ENCODE measurements at places on chromosomes 2 and 18.

DNA sequence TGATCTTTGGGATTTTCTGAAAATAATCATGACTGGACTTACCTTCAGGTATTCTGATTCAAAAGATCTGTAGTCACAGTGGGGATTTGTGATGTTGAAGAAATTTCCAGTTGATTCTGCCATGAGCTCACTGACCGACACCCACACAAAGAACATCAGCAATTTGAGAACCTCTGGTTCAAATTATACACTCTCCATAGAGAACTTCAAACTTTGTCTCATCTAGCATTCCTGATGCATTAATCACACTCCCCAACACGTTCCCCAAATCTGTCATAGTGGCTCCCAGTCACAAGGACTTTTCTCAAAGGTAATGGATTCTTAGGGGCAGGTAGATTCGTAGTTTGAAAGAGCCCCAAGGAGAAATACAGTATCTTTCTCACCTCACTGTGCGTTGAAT, 584.3 kb downstream of the FBXO15 start:
- DNase-seq, result peak; percentile 77

GRCh38 chr2:173752152-173752551, 213.0 kb downstream of the SP3 start:
- peak; percentile 15 for DNase-seq

DNA sequence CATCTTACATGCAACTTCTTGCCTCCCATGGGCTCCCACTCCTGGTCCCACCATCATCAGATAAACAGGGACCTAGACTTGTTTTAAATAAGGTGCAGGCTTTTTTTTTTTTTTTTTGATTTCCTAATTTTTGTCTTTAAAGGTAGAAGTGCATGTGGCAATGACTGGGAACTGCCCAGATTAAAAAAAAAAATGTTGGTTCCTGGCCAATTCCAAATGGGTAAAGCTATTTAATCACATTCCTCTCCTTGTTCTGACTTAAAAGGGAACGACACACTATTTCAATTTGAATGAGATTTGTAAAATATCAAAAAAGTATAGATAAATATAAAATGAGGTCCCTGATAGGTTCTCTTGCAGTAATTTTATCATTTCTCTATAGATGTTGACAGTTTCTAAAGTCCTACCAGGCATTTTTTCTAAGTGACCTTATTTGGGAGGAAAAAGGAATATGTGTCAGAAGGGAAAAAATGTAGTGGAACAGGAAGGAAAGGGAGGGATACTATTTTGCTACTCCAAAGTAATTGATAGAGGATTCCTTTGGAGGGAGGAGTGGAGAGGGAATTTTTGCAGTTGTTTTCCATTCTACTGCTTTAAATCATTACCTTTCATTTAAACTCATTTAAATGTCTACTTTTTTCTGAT, 43.3 kb downstream of the DDX1 start:
- DNase-seq, result peak; percentile 34

DNA sequence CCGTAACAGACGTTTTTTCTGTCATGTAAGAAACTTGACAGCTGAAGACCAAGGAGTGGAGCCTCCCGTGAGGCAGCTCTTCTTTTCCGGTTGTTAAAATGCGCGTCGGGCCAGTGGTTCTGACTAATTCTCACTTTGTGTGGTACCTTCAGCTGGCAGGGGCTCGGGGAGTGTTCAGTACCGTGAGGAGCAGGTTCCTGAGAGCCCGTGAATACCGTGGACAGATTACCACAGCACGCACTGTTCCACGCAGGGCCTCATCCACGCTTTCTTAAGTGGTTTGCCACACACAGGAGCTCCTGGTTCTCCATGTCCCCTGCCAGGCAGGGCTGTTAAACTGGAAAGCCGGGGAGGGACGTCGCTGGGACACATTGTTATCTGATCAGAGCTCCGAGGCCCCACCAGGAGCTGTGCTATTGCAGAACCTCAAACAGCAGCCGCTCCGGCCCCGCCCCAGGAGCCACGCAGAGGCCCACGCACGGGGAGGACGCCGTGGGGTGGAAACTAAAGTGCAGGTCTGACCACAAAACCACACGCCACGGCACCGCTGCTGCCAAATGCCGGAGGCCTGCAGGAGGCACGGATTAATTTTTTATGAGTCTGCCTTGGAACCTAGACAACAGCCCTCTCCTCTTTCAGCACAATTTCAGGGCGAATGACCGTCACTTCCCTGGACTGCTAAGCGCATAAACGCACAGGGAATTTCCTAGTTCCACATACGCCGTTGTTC, 43.3 kb downstream of the NFATC1 start:
- peak; percentile 75 for DNase-seq

DNA sequence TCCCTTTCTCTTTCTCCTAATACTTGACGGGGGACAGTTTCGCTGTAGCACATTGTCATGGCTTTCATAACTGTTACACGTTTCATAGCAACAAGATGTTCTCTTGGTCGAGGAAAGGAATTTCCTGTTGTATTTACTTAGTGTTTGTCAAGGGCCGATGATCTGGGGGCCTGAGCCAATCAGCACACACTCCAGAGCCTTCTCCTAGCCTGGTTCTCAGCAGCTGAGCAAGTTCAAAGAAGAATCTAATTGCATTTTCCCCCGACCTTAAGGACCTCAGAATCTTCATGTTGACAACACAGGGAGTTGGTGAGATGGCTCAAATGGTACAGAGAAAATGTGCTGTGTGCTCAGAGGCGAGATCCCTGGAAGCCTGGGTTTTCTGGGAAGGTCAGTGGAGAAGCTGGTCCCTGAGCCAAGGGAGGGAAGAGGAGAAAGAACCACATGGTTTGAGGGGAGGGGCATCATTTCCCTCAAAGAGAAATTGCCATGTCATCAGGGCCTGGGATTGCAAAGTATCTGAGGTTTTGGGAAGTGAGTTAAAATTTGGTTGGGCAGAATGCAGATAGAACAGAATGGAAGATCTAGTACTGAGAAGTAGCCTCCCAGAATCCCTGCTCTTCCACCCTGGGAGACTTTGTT, 76.9 kb upstream of the AGAP1 start:
- DNase-seq, result peak; percentile 50

DNA sequence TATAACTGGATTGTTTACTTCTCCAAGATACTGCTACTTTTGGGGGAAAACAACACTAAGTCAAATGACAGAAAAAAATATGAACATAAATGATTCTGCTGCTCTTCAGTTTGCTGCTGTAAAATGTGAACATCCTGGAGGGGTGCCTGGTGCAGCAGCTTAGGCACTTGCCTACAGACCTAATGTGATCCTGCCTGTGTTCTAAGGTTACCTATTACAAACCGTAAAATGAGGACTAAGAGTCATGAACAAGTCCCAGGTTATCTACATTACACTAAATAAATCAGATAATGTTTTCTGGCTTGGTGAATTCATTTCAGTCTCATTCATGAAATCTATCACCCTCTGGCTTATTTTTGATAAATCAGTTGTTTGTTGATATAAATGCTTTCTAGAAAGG, 38.4 kb upstream of the ERCC3 start:
- DNase-seq, result no peak

- no peak for DNase-seq
Observed at GRCh38 chr2:69624131-69624530, 19.4 kb downstream of the AAK1 start.

- DNase-seq, result no peak
Observed at GRCh38 chr2:160399880-160400279, 93.7 kb downstream of the RBMS1 start.

GRCh38 chr2:8438476-8438875, 243.4 kb upstream of the ID2 start:
- DNase-seq, result no peak

DNA sequence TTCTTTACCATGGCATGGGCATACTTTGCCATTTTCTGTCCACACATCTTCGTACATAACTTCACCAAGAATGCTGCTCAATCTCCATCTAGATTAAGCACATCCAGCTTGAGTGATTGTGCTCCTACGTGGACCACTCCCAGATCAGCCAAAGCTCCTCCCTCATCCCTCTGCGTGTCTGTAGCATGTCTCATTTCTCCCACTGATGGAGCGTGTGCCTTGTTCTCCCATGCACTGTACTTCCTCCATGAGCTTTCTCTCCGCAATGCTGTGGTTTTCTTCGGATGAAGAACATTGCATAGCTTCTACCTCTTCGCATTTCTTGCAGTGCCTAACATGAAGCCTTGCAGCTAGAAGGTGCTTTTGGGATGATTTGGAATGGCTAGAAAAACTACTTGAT, 13.5 kb downstream of the CCL20 start:
- no peak for DNase-seq

DNA sequence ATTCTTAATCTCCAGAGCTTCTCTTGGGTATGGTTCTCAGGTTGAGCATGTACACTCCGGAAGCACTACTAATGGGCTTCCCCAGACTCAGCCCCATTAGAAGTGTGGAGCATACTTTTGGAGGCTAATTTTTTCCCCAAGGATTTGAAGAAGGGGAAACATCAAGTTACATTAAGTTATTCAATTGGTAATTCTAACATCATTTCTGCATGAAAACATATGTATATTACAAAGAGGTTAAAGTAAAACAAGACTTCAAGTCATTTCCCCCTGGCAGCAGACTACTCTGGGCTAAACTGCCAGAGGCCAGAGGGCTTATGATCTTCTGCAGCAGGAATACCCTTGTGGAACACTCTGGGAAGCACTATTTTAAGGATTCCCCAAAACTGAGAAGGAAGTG, 227.7 kb upstream of the STK17B start:
- no peak for DNase-seq

DNA sequence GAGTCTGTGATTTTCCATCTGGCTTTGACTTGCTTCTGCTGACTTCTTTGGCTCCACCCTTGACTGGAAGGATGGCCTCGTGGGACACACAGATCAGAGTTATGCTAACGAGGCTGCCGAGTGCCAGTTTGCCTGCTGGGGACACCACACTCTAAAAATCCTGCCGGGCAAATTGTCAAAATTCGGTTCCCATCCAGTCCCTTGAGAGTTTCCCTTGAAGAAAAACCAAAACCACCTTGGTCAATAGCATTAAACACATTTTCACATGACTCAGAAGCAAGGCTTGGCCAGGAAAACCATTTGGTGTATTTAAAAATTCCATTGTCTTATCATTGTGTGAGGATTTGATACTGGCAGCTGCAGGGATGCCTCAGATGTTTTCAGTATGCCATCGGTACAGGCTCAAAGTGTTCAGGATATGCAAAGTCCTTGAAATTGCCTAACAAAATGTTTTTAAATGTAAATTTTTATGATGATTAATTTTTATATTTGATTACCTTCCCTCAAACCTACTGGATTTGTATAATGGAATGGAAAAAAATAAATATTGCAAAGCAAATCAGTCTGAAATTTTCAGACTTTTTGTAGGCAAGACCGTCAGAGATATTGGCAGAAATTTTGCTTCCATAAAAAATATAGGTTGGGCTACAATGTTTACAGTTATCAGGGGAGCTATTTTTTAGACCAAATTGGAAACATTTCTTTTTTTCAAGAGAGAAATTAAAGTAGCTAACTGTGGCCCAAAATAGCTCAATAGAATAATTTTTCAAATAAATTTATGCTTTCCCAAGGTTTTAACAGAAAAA, 41.6 kb downstream of the KCNE4 start:
- peak; percentile 95 for DNase-seq

GRCh38 chr2:137689549-137689948, 274.7 kb upstream of the HNMT start:
- DNase-seq, result no peak

- DNase-seq, result no peak
Observed at GRCh38 chr2:30770816-30771576, 36.2 kb downstream of the CAPN13 start.

DNA sequence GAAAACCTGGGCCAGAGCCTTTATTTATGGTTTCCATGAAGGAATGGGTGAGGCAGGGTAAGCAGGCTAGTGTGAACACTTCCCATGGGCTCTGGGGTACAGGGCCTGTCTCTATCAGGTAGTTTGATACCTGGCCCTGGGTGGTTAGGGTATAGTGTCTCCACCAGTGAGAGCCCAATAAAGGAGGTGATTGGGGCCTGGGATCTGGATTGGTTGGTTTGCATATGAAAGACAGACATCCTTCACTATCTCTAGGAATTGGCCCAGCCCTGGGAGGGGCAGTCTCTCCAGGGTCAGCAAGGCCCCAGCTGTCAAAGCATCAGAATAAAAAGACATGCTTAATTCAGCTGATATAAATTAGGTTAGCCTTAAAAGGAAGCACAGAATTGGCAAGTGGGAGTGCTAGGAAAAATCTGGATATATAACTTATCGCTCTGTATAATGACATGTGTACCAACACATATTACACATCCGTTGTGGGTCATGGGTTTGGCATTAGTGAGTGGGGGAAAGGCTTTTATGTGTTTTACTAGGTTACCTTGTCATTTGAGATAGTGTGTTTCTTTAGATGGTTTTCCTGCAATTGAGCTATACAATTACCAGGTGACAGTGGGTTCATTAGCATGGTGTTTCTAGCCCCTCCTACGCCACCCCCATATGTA, 18.5 kb upstream of the TMEM178A start:
- no peak for DNase-seq

DNA sequence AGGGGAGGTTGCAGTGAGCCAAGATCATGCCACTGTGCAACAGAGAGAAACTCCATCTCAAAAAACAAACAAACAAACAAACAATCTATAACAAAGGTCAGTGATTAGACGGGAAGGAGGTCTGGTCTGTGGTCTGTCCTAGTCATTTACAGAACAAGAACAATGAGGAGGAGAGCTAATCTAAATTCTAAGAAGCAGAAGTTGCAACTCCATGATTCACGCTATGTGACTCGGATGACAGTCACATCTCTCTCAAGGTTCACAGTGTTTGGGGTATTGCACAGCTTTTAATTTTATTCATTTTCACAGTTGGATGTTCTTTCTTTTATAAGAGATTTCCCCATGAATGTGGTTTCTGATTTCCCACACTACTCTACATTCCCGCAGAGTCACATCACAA, 218.7 kb upstream of the PIEZO2 start:
- DNase-seq, result peak; percentile 3

DNA sequence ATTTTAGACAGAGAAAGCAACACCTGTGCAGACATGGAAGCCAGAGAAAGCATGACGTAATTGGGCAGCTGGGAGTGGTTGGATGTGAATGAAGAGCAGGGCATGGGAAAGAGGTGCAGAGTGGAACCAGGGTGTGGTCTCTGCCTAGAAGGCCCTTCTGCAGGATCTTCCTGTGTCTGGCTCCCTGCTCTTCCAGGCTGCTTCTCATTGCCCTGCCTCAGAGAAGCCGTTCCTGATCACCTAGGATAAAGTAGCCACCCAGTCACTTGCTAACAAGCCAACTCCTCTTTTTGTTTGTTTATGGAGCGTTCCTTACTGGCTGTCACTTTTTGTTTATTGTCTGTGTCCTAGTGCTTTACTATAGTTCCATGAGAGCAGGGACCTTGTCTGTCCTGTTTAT, 28.5 kb downstream of the GALNT1 start:
- no peak for DNase-seq
